ENCODE measurements at places on chromosomes 13 and 19.

DNA sequence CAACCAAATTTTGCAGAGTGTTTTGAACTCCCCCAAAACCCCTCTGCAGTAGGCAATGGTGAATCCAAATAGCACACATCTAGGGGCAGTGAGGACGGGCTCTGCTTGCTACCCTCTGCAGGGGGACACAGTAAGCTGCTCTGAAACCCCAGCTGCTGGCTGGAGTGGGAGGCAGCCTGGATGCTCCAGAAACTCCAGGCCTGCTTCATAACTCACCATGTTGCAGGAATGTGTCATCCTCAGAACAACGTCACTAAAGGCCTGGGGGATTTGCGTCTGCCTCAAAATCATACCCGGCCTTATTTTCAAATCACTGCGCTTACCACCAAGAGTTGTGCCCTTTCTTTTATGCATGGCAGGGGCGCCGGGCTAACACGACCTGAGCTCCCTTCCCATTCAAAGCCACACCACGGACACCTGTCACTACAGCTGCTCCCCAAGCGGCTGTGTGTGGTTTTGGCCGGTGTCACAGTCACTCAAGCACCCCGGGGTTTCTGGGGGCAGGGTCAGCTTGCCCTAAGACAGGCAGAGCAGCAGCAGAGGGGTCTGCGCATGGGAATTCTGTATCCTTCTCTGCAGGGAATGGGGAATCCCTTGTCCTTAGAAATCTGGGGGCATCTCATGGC lies 93.9 kb downstream of the TSHZ3 start:
- no peak for DNase-seq

GRCh38 chr19:3671680-3672574 lies 28.3 kb downstream of the PIP5K1C start:
- DNase-seq: peak; percentile 37

DNA sequence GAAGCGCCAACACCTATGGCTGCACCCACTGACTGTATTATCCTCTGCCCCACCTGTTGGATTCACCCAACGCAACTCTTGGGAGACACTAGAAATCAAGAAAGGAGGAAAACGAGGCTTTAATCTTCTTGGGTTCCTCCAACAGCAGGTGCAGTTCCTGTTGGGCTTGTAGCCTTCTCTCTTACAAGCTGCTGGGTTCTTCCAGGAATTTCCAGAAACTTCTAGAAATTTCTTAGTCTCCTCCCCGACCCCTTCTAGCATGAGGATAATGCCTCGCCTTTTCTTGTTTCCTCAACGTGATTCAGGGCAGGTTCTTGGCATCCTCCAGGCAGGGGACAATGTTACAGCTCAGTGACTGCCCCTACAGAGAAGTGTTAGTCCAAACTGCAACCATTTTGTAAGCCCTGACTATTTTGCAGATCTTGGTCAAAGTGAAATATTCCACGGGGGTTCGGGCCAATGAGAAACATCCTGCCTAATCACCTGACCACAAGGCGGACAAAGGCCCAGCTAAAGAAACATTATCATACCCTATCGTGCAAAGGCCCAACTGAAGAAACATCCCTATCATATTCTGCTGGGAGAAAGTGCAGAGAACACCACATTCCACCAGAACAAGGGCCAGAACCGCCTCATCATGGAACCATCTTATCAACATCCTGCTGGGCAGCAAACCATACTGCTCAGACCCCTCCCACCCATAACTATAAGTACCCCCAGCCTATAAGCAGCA lies 614 bp upstream of the PNMA8A start:
- DNase-seq: no peak

- no peak for DNase-seq
These were observed 112.5 kb downstream of the COL4A1 start for GRCh38 chr13:110194451-110194850.

GRCh38 chr19:55189403-55189835 lies 9.3 kb upstream of the SYT5 start:
- DNase-seq: no peak

- no peak for DNase-seq
These were observed 30.3 kb downstream of the USPL1 start for GRCh38 chr13:30647824-30648521.

GRCh38 chr13:23161481-23161825 lies 19.3 kb upstream of the SGCG start:
- DNase-seq: no peak

- no peak for DNase-seq
These were observed 447.4 kb downstream of the COG6 start for GRCh38 chr13:40102854-40103253.

DNA sequence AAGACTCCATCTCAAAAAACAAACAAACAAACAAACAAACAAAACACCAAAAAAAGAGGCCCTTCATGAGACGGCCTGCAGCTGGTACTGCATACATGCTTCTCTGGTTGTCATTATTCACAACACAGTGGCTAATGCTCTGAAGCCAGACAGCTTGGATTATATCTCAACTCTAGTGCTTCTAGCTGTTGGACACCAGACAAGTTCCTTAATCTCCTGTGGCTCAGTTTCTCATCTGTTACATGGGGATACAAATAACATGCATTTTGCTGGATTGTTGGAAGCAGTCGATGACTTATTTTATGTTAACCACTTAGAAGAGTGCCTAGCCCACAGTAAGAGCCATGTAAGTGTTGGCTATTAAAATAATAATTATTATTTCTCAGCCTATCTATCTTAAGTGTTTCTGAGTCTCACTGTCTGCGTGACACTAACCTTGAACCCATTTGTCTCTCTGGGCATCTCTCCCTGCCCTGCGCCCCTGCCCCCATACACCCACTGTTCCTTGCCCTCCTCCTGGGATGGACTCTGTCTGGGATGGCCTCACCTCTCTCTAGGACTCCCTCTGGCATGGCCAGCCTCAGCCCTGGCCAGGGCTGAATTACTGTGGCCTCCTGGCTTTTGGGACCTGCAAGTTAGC lies 3.1 kb upstream of the JUNB start:
- DNase-seq: no peak

DNA sequence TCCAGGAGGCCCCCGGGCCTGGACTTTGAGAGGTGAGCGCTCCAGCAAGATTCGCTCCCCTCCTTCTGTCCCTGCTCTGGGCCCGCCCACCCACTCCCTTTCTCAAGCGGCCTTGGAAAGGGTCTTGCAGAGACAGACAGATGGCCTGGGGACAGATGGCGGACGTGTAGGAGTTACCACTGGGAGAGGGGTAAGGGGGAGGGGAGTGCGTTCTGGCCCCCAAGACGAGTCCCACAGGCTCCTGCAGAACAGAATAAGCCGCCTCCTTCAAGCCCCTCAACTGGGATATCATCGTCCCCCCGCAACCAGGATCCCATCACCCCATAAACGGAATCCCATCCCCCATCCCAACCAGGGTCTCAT lies 3.6 kb upstream of the TNFAIP8L1 start:
- DNase-seq: peak; percentile 70

DNA sequence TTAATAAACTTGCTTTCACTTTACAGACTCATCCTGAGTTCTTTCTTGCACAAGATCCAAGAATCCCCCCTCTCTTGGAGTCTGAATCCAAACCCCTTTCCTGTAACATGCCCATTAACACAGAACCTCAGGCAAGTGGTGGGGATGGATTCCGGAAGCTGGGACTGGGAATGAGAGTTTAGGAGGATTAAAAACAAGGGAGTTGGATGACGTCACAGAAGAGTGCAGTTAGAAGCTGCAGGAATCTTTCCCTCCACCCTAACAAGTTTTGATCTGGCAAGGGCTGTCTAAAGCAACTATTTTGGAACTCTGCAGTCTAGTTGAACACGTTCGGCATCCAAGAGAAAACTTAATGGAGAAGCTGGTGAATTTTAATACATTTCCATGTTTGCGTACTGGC lies 48.2 kb upstream of the PEPD start:
- no peak for DNase-seq

GRCh38 chr19:807627-808422 lies 10.6 kb downstream of the PTBP1 start:
- DNase-seq: no peak

- DNase-seq: no peak
These were observed 12.3 kb downstream of the ZNF507 start for GRCh38 chr19:32357720-32358119.

GRCh38 chr19:38793177-38793576 lies 4.2 kb downstream of the LGALS7B start:
- DNase-seq: no peak

- DNase-seq: peak; percentile 45
These were observed 17.1 kb downstream of the LRRC4B start for GRCh38 chr19:50551034-50551714.

- no peak for DNase-seq
These were observed 12.2 kb upstream of the CDC16 start for GRCh38 chr13:114222461-114222968.

GRCh38 chr13:77544355-77544754 lies 8.8 kb downstream of the SCEL start:
- peak; percentile 64 for DNase-seq

GRCh38 chr19:814152-815078 lies 7.3 kb downstream of the PLPPR3 start:
- no peak for DNase-seq

DNA sequence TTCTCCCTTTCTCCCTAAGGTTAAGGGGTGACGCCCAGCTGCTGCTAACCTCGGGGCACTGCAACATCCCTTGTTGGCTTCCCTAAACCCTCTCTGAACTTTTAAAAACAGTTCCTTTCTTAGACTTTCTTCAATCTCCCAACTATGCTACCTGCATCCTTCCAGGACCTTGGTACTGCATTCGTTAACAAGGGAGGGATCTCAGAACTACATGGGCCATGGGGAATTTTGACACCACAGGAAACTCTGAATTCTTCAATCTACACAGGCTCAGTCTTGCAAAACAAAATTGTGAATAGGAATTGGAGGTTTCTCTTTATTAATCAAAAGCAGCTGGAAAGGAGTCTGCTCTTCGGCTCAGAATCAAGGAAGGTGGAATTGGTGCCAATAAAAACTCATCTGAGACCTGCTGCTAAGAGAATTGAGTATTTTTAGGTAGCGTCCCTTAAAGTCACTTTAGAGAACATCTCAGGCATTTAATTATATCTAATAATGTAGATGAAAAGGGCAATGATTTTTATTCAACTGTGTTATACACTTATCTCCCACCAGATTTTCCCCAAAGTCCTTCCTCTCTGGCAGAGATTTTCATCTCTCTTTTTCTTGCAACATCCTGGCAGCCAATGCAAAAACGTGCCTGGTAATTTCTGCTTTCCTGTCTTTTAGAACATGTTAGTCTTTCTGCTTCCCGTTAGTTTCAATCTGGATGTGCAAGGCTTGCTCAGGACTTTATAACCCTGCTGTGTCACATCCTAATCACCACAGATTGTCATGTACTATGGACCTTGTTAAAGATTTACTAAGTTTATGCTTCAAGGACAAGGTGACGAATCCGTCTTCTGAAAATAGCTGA lies 69.1 kb upstream of the SLC15A1 start:
- peak; percentile 14 for DNase-seq

DNA sequence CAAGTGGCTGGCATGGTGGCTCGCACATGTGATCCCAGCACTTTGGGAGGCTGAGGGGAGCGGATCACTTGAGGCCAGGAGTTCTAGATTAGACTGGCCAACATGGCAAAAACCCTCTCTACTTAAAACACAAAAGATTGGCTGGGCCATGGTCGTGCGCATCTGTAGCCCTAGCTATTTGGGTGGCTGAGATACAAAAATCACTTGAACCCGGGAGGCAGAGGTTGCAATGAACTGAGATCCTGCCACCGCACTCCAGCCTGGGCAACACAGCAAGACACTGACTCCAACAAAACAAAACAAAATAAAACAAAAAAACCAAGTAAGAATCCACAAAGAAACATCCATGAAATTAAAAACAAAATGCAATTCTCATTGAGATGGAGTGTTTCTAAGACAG lies 630.6 kb downstream of the UQCRFS1 start:
- no peak for DNase-seq

DNA sequence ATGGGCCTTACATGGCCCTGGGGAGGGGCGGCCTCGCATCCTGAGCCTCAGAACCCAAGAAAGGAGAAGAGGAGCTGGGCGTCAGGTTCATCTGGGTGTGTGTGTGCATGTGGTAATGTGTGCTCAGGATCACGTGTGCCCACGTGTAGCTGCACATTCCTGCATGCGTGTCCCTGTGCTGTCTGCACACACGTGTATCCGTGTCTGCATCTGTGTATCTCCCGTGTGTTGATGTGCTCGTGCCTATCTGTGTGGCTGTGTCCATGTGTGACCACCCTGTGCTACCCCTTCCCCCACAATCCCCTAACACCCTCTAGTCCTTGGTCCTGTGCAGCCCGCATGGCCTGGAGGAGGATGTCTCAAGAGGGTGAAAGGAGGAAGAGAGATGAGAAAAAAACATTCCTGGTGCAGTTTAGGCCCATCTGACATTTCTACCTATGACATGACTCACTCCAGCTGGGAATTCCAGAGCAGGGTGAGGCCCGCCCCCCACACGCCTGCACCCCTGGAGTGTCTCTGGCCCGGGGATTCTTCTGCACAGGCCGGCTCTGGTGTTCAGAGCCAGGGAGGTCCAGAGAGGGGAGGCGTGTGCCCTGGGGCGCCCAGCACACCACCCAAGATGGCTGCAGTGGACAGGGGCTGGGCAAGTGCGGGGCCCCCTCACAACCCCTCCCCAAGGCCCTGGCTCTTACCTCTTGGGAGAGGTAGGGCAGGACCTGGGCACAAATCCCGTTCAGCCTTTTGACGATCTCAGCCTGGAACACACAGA lies 7.1 kb downstream of the TLE5 start:
- DNase-seq: no peak
